Panc1 (cell line): ENCODE measurements at places on chromosomes 5 and 9. TPM values are rescaled to one million over a fixed set of nuclear protein-coding genes. Genes with fewer than 3 reads are reported as not detected.

GRCh38 chr9:78291240-78291925 lies 5.5 kb upstream of the PSAT1 start:
- no peaks in the 10 kb centered on the region for H3K36me3 ChIP-seq
- no peak overlapping the region for H3K27ac ChIP-seq
- no peak for DNase-seq
- H3K4me3 ChIP-seq, result no peak overlapping the region
- H3K27me3 ChIP-seq, result no peaks in the 10 kb centered on the region

GRCh38 chr5:74865804-74866595 lies at the start of gene FAM169A:
TSS of gene FAM169A (minus strand) at chr5:74866387. CDS start at chr5:74841676, 24,711 bp downstream.
- no peak for DNase-seq
- no peaks in the 10 kb centered on the region; the same call in 1 of the 2 replicates for H3K36me3 ChIP-seq
- no peaks in the 10 kb centered on the region for H3K27me3 ChIP-seq
- H3K4me3 ChIP-seq, result peak within 1 kb of the TSS; percentile 64

DNA sequence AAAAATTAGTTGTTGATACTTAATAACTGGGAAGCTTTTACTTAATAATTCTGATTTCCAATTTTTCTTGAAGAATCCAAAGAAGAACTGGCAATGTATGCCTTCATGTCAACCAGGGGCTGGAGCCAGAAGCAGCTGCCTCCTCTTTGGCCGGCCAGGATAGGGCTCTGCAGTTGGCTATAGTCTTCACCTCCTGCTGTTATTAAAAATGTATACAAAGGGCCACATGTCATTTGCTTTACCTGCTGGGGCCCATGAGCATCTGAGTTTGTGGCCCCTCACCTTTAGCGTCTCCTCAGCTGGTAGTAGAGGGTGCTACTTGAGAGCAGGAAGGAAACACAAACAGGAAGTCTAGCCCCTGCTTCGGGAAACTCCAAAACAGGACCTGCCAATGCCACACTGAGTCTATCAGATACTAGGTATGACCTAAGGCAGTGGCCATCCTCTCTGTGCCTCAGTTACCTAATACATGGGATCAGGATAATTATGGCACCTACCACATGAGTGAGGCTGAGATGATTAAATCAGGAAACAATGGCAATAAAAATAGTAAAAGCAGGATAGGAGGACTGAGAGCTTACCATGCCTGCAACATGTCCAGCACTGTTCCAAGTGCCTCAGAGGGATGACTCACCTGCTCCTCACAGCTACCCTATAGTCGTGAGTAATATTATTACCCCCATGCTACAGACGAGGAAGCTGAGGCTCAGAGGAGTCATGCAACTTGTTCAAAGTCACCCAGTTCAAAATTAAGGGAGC lies 21.3 kb downstream of the CCDC69 start:
- H3K27ac ChIP-seq, result no peak overlapping the region
- H3K36me3 ChIP-seq, result no peaks in the 10 kb centered on the region
- H3K4me3 ChIP-seq, result no peak overlapping the region
- H3K27me3 ChIP-seq, result no peaks in the 10 kb centered on the region
- DNase-seq, result peak; percentile 25
- no peaks in the 10 kb centered on the region for H3K4me1 ChIP-seq

- no peak overlapping the region for H3K4me3 ChIP-seq
- H3K27ac ChIP-seq, result peak overlapping the region; percentile 80
- no peak for DNase-seq
- H3K4me1 ChIP-seq, result peaks cover 4% of the 10 kb centered on the region
- H3K27me3 ChIP-seq, result no peaks in the 10 kb centered on the region
Measured at GRCh38 chr5:170162631-170163321, 57.1 kb downstream of the FOXI1 start.

GRCh38 chr5:17436761-17437221 lies 61.2 kb upstream of the TAF11L2 start:
- H3K27ac ChIP-seq, result no peak overlapping the region
- H3K27me3 ChIP-seq, result no peaks in the 10 kb centered on the region
- H3K36me3 ChIP-seq, result no peaks in the 10 kb centered on the region
- no peak overlapping the region for H3K4me3 ChIP-seq
- no peak for DNase-seq

DNM1 gene
- total RNA-seq, result 18.7 TPM

DNA sequence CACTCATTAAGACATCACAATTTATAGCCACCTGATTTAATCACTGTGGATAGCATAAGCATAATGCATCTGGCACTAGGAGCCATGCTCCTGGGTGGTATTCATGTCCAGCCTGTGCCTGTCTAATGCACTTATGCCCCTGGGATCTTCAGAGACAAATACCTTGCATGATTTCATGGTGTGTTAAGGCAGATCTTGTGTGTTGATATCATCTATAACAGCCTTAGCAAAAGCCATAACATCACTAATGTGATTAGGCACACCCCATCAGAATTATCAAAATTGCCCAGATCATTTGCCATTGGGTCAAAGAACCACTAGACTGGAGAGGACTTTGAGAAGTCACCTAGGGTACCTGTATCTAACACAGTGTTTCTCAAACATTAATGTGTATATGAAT lies 43.7 kb upstream of the SELENOP start:
- DNase-seq, result no peak
- H3K36me3 ChIP-seq, result no peaks in the 10 kb centered on the region
- no peaks in the 10 kb centered on the region for H3K27me3 ChIP-seq
- no peak overlapping the region for H3K4me3 ChIP-seq
- no peaks in the 10 kb centered on the region for H3K4me1 ChIP-seq

DNA sequence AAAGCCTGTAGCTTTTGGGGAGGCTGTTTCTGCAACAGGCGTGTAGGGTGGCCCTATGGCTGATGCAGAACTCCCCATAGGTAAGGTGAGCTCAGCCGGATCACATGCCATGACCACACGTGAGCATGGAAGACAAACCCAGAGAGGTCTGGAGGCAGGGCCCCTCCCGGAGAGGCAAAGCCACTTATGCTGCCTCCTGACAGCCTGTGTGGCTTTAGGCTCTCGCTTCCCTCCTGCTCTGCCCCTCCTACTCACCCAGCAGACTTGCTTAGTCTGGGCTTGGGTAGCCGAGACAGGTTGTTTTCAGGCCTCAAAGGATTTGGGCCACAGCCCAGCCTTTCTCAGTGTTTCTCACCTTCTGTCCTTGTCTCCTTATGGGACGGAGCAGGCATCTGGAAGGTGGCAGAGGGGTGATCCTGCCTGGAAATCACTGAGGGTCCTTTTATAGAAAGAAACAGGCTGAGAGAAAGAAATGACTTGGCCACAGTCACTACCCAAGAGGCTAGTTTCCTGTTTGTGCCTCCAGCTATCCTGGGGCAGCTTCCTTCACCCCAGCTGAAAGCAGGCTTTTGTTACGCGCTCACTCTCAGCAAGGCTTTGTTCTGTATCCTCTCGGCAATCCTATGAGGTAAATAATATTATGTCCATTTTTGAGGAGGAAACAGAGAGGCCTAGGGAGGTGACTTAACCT lies 89.9 kb downstream of the DAB2IP start:
- H3K4me3 ChIP-seq, result no peak overlapping the region
- peaks cover 17% of the 10 kb centered on the region for H3K4me1 ChIP-seq
- H3K27ac ChIP-seq, result no peak overlapping the region
- H3K36me3 ChIP-seq, result no peaks in the 10 kb centered on the region

EGFLAM gene
- 14.8 TPM for total RNA-seq

SLC46A2 gene
- not detected for total RNA-seq

JAKMIP2 gene
- total RNA-seq, result not detected

NPM1 gene
- 1,864 TPM for total RNA-seq

IRGM gene
- total RNA-seq, result 0.18 TPM
